ENCODE measurements at places on chromosomes 6 and 20. TPM values are rescaled to one million over a fixed set of nuclear protein-coding genes. Genes with fewer than 3 reads are reported as not detected.

Gene LIN28B
- not detected for polyA plus RNA-seq

DNA sequence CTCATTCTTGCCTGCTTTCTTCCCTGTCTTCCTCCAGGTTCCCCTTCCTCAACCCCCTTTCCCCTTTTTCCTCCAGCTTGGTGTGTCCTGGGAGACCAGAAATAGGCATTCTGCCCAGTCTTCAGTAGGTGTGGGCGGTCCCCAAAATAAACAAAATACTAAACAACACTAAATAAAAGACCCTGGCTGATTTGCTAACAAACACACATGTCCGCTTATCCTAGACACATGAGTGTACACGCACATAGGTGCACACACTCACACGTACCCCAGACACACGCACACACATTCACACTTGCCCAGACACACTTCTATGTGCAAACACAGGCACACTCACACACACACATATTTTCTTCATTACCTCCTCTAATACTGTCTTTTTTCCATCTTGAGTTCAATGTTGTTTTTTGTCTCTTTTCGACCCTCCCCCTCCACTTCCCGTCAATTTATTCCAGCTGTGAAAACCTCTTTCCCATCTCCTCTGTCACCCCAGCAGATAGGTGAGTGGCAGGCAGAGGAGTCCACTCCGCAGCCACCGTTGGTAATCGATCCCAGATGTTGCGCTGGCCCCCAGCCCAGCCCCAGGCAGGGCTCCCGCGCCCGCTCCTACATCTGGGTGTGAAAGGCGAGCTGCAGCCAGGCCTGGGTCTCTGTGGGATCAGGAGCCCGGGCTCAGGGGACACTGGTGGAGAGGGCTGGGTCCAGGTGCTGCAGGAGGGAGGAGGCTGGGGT is 56.9 kb upstream of the FOXP4 start:
- DNase-seq = peak; percentile 56

GRCh38 chr6:30572148-30572547 is 906 bp downstream of the ABCF1 start:
- no peak for DNase-seq

- DNase-seq = no peak
These were observed 97.8 kb downstream of the NOL4L start for GRCh38 chr20:32487381-32487780.

DNA sequence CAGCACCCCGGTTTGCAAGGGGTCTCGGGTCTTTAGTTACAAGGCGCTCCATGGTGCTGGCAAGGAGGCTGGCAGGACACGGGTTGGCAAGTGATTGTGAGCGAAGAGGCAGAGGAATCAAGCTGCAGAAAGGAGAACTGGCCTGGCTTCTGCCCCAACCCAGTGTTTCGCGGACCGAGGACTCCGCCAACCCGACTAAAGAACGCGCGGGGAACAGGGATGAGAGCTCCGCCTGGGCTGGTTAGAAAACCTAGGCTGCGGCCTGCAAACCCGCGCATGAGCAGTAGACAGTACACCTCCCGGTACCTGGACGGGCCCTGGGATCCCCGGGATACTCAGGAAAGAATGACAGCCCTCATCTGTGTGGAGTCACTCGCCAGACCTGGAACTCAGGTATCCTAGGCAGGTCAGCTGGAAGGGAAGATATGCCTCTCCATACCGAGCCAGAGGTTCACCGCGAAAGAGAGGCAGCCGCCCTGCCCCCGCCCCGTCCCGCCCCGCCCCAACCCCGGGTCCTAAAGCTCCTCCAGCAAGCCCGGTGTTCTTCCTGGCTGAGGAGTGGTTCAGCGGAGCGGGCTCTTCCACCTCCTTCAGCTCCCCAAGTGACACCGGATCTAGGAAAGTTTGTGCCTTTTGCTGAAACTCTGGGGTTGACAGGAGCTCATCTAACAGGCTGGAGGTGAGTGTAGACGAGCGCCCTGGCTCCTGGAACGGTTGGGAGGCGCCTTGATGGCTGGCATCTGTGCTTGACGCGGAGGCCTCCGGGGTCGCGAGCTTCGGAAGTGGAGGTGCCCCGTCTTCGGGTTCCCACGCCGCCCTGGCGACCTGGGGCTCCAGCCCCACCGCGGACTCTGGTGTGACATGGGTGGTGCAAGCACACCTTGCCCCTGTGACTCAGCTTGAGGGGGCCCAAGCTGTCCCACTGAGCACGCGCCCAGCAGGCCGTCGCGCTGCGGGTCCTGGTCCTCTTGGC is 1847.3 kb upstream of the DEFB115 start:
- no peak for DNase-seq

All from IMR-90 (cell line).